ENCODE measurements at places on chromosomes 3 and 15.
A peak's percentile ranks its signal among the peaks of the same experiment; 100 is the strongest.

GRCh38 chr3:179766416-179767133 lies 113.7 kb downstream of the USP13 start:
- no peak for DNase-seq

DNA sequence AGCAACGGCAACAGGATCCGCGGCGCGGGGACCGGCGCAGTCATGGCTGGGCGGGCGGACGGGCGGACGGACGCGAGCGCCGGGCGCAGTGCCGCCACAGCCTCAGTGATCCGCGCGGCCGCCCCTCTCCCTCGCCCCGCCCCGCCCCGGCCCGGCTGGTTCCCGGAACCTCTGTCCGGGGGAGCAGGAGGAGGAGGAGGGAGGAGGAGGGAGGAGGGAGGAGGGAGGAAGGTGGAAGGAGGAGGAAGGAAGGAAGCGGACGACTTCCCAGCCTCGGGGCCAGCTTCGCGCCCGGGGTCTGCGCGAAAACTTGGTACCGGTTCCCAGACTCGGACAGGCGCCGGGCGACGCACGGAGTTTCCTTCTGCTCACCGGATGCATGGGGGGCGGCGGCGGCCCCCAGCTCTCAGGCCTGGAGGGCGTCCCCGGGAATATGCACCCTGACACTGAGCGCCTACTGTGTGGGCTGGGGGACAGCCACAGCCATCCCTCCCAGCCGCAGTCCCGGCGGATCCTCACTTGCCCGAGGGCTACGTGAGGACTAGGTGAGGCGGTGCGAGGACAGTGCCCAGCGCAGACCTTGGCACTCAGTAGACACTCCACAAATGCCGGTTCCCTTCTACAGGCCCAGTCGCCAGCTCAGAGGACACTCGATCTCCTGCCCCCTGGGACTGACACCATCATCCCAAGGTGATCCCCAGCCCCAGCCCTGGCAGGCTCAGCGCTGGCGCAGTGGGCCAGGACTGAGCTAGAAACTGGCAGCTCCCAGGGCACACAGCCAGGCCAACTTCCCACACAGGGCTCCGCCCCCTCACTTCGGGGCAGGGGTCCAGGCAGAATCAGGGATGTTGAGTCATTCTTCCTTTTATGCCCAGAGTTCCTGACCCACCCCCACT lies at the start of gene SHISA5:
Gene SHISA5 (minus strand): TSS at position 124 of the 896 bp plus-strand sequence. CDS start 80 bp downstream, at position 44.
- DNase-seq, result peak; percentile 59

GRCh38 chr3:100402256-100402655 lies 917 bp downstream of the LNP1 start:
- DNase-seq, result no peak

DNA sequence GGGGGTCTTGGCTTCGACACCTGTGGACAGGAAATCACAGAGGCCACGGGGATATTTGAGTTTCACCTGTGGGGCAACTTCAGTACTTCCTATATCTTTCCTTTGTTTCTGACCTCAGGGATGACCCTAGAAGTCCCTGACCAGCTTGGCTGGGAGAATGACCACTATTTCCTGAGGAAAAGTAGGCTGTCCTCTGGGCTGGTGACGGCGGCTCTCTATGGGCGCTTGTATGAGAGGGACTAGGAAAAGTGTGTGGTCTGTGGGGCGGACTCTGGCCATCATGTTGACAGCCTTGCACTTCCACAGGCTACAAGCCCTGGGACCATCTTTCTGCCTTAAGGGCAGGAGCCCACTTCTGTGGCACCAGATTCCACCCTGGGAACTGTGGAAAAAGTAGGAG lies 43.7 kb downstream of the BTD start:
- no peak for DNase-seq

DNA sequence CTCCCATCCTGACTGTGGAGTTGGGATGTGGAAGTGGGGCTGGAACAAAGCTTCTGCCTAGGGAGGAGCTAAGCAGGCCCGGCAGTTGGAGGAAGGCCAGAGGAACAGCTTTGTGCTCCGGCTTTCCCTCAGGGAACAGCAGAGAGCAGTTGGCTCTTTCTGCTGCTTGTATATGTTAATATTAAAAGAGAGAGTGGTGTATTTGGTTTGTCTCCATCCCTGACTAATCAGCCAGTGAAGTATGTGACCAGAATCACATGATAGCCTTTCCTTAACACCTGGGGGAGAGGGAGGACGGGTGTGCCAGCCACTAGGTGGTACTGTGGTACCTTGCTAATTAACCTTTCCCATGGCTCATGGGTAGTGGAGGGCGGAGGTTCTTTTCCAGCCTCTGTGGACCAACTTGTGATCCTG lies 10.0 kb downstream of the EIF2B5 start:
- DNase-seq, result no peak

GRCh38 chr15:64476550-64476949 lies 16.2 kb downstream of the ZNF609 start:
- DNase-seq, result no peak

GRCh38 chr15:53197426-53197839 lies 407.3 kb upstream of the ONECUT1 start:
- DNase-seq, result peak; percentile 28
